ENCODE measurements at places on chromosomes 5 and 9. TPM values are rescaled to one million over a fixed set of nuclear protein-coding genes. Genes with fewer than 3 reads are reported as not detected.

The LCN10 gene
- total RNA-seq: 2.5 TPM

The PCDHB12 gene
- 1.4 TPM for total RNA-seq

The RETREG1 gene
- total RNA-seq: 93.5 TPM

The PCDHB16 gene
- total RNA-seq: 0.75 TPM

DNA sequence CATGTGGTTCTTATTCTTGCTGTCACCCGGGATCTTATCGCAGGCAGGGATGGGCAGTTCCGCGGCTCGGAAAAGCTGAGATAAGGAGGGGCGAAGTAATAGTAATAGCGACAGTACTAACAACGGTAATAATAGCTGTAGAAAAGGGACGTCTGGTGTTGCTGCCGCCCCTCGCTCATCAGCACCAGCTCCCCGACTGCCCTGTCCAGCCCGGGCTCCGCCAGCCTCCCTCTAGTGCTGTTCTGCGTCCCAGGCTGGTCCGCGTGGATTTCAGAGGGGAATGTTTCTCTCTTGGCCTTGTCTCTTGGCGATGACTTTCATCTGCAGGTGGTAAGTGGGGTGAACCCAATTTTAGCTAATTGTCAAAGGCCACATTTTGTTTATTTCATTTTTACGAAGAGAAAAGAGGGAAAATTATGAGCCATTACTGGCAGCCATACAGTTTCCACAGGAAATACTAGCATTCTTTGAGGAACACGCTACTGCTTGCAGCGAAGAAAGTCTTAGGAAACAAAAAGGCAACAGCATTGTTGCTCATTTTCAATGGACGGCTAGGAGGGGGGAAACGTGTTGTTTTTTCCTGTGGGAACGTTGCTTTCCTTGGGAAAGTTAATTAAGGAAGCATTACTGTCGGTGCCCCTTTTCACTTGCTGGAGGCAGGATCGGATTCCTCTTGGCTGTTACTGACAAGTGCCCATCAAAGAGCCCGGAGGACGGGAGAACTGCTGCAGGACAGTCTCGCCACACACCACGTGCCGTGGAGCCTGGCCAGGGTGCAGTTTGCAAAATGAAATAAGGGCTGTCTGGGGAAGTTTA is 762 bp downstream of the SNCAIP start:
- DNase-seq: no peak

- no peak for DNase-seq
These were observed 101.2 kb downstream of the PLK2 start for GRCh38 chr5:58358501-58359178.

GRCh38 chr9:126927419-126927818 is 12.8 kb downstream of the RALGPS1 start:
- DNase-seq: no peak

GRCh38 chr9:130659699-130660248 is 4.6 kb upstream of the PRDM12 start:
- DNase-seq: no peak

GRCh38 chr9:69996967-69997366 is 46.7 kb upstream of the MAMDC2 start:
- no peak for DNase-seq

- no peak for DNase-seq
These were observed 15.4 kb downstream of the PLGRKT start for GRCh38 chr9:5422276-5422675.

- no peak for DNase-seq
These were observed 204.0 kb upstream of the PRDM9 start for GRCh38 chr5:23303435-23303834.

DNA sequence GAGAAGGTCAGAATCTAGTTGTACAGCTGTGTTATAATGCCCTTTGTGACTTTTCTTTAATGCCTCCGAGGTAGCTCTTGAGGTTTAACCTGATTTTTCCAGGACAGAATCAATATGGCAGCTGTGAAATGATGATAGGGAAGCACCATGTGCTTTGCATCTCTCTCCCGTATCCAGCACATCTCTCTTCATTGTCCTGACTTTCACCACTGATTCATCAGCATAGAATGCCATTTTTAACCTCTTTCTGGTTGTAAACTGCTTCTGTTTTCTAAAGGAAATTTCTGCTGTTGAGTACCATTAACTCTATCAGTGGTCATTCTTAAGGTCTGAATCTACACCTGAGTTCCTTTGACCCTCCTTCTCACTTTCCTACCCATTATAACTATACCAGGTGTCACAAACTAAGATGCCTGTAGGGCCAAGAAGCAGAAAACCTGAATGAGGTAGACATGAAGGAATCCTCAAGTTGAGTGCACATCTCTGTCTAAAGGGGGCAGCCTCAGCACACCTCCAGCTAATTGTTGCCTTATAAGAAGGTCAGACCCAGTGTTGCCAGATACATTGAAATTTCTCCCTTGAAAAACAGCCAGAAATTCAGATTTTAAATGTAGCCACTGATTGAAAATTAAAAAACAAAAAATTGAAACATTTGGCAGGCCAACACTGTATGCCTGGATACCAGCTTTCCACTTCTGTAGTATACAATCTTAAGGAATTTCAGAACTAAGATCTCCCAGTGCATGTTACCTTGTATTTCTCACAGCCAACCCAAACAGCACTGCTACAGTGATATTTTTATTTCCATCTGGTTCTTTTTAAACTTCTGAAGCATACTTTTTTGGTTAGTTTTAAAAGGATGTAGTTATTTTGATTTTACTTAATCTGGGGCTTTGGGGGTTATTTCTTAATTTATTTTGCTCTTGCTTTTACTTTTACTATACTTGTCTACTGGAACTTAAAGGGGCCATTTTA is 35.8 kb upstream of the TLX3 start:
- no peak for DNase-seq

DNA sequence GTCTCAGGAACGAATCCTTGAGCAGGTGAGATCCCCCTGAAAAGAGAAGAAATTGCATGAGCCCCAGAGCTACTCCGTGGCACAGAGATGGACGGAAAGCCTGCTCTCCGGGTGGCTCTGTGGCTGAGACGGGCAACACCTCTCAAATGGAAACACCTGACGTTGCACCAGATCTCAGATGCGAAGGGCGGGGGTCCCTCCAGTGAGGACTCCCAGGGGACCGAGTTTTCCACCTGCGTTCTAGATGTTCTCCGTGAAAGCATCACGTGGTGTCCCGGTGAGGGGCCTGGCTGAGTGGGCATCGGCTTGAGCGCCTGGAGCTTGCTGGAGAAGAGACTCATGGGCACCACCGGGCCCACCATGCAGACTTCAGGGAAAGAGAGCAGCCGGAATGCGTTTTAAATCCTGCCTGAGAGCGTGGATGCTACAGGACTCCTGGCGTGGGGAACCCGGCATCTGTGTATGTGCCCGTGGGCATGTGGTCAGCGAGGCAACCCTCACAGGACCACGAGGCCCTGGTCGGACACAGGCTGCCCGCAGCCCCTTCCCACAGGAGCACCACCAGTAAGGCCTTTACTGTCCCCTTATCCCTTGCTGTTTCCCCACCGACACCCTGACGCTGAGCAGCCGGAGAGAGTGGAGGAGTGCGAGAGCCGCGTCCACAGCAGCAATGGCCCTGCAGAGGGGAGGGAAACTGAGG is 378.4 kb upstream of the IRX4 start:
- DNase-seq: no peak

DNA sequence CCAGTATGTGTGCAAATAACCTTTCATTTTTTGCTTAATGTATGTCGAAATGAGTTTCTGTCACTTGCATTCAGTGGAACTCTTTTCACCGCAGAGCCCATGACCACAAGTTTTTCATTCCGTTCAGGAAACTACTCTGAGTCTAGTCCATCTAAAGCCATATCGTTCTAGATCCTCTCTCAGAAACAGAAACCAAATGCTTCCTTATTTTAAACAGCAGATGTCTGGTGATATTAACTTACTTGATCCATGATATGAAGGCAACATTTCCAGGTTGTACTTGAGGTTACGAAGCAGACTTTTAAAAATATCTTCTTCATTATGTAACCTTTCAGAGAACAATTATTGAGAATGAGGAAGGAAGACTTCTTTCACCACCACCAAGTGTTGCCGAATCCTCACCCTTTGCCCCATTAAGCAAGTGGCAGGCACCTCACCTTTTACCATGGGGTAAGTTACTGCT is 72.4 kb upstream of the GNAQ start:
- no peak for DNase-seq

DNA sequence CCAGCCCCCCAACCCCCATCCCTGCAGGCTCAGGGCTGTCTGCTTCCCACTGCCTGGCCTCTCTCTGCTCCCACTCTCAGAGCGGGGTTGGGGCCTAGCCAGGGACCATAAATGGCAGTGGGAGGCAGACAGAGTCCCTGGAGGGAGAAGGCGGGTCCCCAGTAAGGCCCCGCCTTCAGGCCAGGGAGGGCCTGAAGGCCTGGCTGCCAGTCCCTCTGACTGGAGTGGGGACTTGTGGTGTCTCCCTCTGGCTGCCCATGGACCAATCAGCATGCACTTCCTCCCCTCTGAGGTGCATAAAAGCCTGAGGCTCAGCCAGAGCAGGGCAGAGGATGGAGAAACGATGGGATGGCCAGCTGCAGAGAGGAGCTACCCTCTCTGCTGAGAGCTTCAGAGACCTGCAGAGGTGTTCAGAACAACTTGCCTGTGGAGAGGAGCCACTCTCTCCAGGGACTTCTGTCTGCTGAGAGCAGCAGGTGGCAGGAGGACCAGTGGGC is 2.7 kb upstream of the BTNL9 start:
- no peak for DNase-seq

DNA sequence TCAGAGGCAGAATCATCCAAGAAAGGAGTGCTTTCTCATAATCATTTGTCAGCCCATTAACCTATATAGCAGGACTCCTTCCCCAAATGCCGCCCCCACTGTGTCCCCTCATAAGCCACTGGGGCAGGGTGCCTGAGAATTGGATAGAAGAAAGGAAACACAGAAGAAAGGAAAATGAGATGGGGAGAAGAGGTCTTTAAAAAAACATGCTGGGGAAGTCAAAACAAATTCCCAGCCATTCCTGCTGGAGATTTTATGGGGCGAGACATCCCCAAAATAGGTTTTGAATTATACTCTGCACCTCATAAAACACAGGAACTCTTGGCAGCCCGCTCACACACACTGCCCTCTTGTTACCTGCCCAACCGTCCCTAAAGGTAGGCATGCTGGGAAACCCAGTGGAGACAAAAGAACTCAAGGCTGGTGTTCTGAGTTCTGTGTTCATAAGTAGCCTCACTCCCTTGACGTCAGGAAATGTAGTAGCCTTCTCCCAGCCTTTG is 19.7 kb downstream of the ASTN2 start:
- DNase-seq: no peak

DNA sequence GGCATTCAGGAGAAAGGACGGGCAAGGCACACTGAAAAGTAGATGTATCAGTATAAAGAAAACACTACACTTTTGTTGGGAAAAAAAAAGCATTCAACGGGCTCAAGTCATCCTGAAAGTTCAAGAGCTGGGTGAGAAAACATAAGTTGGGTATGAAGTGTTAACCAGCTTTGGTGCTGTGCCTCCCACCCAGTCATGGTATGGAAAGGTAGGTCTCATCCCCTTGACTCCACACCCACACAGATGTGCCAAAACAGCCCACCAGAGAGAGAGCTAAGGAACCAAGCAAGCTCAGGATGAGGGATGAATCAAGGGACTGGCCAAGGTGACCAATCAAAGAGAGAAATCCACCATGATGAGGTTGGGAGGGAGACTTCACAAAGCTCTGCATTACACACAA is 54.7 kb downstream of the ESM1 start:
- no peak for DNase-seq

GRCh38 chr9:83322438-83322837 is 215.8 kb downstream of the FRMD3 start:
- no peak for DNase-seq

DNA sequence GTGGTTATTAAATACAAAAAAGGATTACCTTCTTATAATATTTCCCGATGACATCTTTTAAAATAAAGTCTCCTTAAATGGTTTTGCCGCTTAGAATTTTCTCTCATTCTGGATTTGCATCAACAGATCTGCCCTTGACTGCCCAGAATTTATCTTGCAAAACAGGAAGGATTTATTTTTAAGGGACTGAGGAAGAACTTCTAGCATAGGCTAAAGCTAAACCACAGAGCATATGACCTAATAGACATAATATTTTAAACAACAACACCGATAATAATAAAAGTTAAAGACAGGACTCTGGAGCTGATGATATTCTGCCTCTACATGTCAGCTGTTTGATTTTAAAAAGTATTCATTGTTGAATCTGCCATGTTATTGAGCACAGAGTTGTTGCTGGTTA is 145.3 kb upstream of the ADCY2 start:
- no peak for DNase-seq

DNA sequence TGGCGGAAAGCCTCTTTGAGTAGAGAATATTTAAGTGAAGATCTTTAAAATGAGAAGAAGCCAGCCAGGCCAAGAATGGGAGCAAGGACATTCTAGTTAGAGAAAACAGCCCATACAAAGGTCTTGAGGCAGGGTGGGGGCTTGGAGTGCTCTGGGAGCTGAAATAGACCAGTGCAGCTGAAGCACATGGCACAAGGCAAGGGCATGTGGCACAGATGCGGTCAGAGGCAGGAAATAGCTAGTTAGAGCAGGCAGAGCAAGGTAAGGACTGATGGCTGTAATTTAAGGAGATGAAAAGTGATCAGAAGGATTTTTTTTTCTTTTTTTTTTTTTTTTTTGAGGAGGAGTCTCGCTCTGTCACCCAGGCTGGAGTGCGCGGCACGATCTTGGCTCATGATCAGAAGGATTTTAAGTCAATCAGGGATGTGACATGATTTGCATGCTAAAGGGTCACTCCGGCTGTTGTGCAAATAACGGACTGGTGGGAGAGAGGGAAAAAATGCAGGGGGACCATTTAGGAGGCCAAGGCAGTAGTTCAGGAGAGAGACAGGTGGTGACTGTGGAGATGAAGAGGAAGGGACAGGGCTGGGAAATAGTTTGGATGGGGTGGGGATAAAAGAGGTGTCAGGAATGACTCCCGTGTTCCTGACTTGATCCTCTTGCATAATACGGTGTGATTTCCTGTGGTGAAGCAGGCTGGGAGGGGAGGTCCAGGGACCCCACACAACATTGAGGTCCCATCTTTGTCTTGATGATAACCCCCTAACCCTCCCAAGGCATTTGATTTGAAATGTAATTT is 207.6 kb downstream of the HSPA4 start:
- no peak for DNase-seq
